Activated CD4-positive, alpha-beta T cell treated with anti-CD3 and anti-CD28 coated beads, Interleukin-2, amount 50 U/mL, for 1 hour (primary cell): ENCODE measurements at places on chromosomes 4 and X.
A peak's percentile ranks its signal among the peaks of the same experiment; 100 is the strongest.

GRCh38 chrX:139932073-139932900, 566 bp downstream of the ATP11C start:
- peak; percentile 39 for DNase-seq

GRCh38 chrX:133994576-133994975, 9.2 kb upstream of the GPC3 start:
- no peak for DNase-seq

- DNase-seq, result no peak
Measured at GRCh38 chr4:88820698-88821415, 123.2 kb upstream of the NAP1L5 start.

GRCh38 chrX:10365532-10366265, 208.9 kb downstream of the CLCN4 start:
- DNase-seq, result no peak

- peak; percentile 41 for DNase-seq
Measured at GRCh38 chr4:189792924-189793618, 147.6 kb upstream of the FRG1 start.

DNA sequence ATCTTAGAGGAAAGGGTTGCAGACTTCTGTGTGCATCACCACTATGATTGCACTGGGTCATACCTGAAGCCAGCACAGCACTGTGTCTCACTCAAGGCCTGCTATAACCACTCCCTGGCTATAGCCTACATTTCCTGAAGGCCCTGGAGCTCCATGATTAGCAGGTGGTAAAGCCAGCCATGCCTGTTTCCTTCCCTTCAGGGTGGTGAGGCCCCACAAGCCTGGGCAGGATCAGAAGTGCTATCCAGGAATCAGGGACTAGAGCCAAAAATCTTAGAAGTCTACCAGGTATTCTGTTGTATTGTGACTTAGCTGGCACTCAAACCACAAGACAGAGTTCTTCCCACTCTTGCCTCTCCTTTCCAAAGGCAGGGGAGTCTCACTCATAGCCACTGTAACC, 734.6 kb downstream of the GLUD2 start:
- DNase-seq, result no peak

- DNase-seq, result no peak
Measured at GRCh38 chr4:144666539-144667175, 20.7 kb downstream of the HHIP start.

DNA sequence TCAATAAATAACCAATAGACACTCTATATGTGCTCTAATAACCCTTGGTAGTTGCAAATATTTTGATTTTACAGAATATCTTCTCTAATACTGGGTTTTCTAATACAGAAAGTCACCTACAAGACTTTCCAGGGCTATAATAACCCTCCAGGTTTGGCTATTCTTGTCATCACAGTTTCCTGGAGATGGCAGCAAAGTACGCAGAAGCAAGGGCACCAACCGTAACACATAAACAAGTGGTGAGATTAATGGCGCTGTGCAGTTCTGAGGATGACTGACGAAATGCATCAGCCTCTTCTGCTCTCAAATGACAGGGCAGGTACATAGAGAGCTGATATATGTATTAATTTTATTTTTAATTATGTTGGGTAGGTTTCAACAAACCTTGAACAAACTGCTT, 122.4 kb downstream of the C4orf33 start:
- no peak for DNase-seq
